KG1 (cell line): ENCODE measurements at places on chromosomes 13 and 19.
A peak's percentile ranks its signal among the peaks of the same experiment; 100 is the strongest.

DNA sequence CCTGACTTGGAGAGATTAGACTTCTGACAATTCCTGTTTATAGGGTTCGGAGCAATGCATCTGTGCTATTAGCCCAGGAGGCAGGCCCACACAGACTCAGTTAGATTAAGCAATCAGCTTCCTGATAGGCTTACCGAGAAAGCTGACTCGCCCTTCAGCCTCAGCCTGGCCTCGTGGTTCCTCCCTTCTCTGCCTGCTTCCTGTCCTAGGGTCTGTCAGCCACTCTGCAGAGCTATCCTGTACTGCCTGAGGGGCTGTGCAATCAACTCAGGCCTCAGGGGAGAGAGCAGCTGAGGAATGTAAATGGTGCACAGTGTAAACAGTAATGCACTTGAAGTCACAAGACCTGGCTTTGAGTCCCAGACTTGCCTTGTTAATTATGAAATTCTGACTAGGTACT is 30.7 kb downstream of the HTR2A start:
- peak; percentile 41 for DNase-seq

- no peak for DNase-seq
These were observed 19.1 kb downstream of the KLF12 start for GRCh38 chr13:74115133-74115532.

DNA sequence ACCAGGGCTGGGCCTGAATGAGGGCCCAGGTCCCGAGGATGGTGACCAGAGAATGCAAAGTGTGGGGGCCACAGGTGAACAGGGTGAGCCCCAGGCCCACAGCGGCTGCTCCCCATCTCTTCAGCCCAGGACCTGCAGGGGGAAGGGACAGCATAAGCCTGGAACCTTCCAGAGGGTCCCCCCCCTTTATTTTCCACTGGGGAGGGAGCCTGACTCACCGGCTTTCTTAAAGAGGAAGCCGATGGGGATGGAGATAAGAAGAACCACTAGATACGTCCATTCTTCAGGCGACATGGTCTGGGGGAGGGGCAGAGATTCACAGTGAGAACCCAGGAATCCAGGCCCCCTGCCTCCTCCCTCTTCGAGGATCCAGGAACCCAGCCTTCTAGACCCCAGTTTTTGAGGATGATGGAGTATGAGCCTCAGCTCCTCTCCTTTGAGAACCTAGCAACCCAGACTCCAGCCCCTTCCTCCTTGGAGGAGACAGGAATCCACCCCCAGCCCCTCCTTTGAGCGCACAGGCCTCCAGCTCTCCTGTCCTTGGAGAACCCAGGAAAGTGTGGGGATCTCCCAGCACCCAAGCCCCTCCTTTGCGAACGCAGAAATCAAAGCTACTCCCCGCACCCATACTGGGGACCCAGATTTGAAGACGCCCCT is 1.0 kb downstream of the MBOAT7 start:
- peak; percentile 64 for DNase-seq

GRCh38 chr13:80030491-80030890 is 310.4 kb downstream of the SPRY2 start:
- DNase-seq = no peak

- DNase-seq = no peak
These were observed 24.5 kb upstream of the GPC6 start for GRCh38 chr13:93201992-93202558.

GRCh38 chr13:35720290-35720689 is 243.8 kb upstream of the MAB21L1 start:
- DNase-seq = no peak

DNA sequence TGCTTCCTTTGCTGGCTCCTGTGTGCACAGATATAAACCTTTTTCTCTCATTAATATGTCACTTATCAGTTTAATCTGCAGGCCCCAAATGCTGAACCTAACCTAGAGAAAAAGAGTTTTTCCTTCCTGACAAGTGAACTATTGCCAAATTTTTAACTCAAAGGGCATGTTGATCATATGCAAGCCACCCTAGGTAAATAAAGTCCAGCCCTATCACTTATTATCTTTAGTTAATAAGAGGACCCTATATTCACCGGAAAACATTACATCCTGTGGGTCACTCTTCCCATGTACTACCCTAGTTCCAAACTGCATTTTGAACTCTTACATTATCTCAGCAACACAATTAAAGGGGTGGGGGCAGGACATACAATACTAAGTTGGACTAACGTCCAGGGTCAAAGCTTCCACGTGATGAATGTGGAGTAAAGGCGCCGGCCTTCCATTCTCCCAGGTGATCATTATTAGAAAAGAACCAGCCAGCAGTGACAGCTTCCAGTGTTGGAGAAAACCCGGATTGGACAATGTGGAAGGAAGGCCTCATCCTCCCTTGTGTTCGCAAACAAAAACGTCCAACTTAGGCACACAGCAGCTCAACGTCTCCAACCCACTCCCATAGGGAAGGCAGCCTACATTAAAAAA is 86.6 kb downstream of the STK24 start:
- no peak for DNase-seq

DNA sequence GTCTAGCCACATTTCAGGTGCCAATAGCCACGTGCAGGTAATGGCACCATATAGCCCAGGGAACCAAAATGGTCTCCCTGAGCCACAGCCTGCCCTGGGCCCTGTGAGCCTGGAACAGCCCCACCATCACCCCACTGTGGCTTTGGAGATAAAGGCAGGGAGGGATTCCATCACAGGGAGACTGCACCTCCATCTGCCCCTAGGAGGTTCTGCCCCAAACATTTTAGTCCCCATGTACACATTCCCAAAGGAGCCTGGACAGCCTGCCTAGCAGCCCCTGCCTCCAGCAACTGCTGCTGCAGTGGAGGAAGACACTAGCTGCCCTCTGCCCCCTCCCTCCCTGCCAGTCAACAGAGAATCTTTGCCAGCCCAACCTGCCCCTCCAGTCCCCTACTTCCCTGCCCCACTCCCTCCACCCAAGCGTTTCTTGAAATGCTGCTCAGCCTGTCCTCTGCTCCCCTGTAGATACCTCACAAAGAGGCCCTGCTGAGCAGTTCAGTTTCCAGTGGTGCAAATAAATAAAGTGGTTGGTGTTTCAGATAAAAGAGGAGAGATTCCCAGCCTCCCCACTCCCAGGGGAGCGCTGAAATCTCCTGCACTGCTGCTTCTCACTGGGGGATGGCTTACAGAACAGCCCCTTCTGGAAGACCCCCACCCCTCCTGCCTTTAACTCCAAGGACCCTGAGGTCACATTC is 921.8 kb downstream of the UQCRFS1 start:
- DNase-seq = no peak

GRCh38 chr13:39527961-39528660 is 74.9 kb downstream of the LHFPL6 start:
- no peak for DNase-seq

DNA sequence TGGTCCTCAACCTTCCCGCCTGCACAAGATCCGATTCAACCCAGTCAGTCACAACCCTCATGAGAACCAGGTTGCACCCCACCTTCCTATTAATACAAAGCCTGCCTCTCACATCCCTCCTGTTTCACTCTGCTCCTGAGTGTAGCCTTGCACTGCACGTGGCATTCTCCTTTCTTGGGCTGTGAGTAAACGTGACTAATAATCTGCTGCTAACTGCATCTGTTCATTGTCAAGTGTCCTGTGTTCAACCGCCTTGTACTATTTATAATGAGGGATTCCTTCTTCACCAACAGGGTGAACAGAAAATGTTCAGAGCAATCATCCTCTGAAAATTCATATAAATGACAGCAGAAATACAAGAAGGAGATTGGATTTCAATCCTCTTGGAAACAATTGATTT is 1608.2 kb downstream of the SLITRK5 start:
- DNase-seq = no peak

- peak; percentile 41 for DNase-seq
These were observed at the start of gene SCGB2B2 for GRCh38 chr19:34676697-34677385. Gene SCGB2B2 (minus strand): TSS chr19:34677159. CDS start chr19:34594563, 82,596 bp downstream.

- DNase-seq = no peak
These were observed 1.1 kb upstream of the PDE4A start for GRCh38 chr19:10419200-10419645.

GRCh38 chr19:55383279-55384130 is 587 bp downstream of the TMEM238 start:
- peak; percentile 26 for DNase-seq

- no peak for DNase-seq
These were observed 764 bp downstream of the UPF1 start for GRCh38 chr19:18832306-18833140.

DNA sequence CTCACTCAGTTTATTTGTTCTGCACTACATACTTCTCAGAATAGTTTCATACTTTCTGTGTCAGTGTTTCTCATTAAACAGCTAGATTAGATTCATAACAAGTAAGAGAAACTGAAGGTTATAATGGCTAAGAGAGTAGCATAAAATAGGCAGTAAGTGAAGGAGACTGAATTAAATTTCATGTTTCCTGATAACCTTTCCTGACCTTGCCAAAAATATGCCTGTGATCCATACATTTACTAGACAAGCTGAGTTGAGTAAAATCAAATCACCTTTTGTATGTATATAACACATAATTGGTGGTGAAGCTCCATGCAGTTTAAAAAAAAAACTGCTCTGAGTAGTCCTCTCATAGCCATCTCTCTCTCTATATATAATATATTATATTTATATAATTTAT is 545.3 kb upstream of the PCDH20 start:
- no peak for DNase-seq

DNA sequence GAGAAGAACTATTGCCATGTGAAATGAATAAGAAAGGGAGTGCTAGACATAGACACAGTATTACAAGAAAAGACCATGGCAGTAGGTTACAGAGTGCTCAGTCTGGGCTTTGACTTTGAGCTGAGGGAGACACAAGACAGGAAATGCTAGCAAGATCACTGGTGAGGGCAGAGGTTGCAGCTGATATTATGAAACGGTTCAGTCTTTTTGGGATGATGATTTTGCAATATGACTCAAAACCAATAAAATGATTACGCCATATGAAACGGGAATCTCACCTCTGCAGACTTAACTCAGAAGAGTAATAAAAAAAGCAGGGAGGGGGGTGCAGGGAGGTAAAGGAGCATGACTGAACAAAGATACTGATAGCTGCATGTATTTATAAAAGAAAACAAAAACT is 123.1 kb downstream of the RBM26 start:
- no peak for DNase-seq

GRCh38 chr19:53961523-53962356 is 997 bp upstream of the CACNG8 start:
- no peak for DNase-seq

- no peak for DNase-seq
These were observed 46.7 kb downstream of the GAS6 start for GRCh38 chr13:113816946-113817859.

DNA sequence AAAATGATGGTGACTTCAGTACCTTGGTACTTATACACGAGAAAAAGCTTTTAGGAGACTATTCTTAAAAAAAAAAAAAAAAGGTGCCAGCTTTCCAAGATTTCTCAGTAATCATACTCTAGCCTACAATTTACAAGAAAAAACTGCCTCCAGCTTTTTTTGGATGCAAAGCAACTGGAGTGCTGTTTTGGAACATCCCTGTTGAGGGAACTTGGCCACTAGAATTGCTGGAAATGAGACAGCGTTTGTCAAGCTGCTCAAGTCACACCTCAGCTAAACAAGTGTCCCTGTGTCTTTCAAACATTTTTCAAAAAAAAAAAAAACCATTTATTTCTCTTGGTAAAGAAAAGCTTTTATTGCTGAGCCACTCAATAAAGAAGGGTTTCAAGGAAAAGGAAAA is 413.1 kb upstream of the ARGLU1 start:
- no peak for DNase-seq

GRCh38 chr19:1510442-1510806 is 2.4 kb downstream of the ADAMTSL5 start:
- no peak for DNase-seq

- DNase-seq = no peak
These were observed 32.4 kb downstream of the ACTN4 start for GRCh38 chr19:38679839-38680238.

DNA sequence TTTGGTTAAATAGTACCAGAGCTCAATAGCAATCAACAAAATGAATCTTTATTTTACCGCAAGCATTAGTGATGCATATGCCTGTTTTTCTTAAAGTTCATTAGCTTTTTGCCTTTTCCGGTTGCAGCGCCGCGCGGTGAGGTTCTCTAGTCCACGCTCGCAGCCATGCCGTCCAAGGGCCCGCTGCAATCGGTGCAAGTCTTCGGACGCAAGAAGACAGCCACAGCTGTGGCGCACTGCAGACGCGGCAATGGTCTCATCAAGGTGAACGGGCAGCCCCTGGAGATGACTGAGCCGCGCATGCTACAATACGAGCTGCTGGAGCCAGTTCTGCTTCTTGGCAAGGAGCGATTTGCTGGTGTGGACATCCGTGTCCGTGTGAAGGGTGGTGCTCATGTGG is 42.1 kb upstream of the ZNF486 start:
- DNase-seq = no peak

GRCh38 chr19:7480970-7481255 is 7.9 kb downstream of the PEX11G start:
- DNase-seq = no peak

DNA sequence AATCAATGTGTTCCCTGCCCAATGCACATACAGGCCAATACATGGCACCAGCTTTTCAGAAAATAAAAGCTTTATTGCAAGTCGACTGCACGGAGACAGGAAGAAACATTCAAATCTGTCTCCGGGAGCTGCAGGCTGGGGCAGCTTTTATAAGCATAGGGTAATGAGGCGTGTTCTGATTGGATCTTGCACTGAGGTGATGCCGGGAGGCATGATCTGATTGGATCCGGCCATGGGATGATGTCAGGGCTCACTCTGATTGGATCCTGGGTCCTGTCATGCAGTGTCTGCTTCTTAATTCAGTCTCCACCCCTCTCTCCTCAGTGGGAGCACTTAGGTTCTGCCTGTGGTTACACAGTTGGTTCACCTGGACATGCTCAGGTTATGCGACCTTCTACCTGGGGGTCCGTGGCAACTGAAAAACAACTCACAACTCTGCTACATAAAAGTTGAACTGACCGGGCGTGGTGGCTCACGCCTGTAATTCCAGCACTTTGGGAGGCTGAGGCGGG is 11.8 kb upstream of the FBN3 start:
- no peak for DNase-seq

DNA sequence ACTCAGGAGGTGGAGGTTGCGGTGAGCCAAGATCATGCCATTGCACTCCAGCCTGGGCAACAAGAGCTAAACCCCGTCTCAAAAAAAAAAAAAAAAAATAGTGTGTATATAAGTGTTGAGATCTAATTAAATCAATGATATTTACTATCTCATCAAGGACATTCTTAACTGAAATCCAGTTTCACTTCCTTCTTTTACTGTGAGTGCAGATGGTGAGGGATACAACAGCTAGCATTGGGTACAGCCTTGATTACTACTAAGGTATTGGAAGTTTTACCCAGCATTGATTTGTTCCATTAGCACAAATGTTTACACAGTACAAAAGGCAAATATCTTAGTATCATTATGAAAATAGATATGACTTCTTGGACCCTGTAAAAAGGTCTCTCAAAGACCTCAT is 546.6 kb downstream of the KCTD12 start:
- no peak for DNase-seq

GRCh38 chr13:33459702-33460101 is 174.1 kb upstream of the STARD13 start:
- no peak for DNase-seq
